ENCODE measurements at places on chromosomes 2 and 18. TPM values are rescaled to one million over a fixed set of nuclear protein-coding genes. Genes with fewer than 3 reads are reported as not detected.

The CYP27C1 gene
- total RNA-seq, result 7.8 TPM

DNA sequence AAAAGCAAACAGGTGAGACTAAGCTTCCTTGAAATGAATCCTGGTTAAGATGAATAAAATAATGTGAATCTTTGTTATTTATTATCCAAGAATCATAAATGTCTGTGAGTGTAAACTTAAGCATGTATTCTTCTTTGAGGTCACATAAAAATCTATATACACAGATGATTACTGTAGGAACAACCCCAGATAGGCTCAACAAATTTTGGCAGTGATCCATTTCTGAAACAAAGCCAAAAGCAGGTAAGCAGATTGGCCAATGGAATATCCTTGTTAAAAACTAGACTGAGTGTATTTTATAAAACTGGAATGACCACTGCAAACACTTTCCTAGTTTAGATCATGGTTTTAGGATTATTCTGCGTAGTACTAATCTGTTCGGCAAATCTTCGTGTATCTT lies 11.3 kb downstream of the SCYGR5 start:
- DNase-seq, result no peak

The VSNL1 gene
- 1.7 TPM for total RNA-seq

The CABLES1 gene
- 14.6 TPM for total RNA-seq

DNA sequence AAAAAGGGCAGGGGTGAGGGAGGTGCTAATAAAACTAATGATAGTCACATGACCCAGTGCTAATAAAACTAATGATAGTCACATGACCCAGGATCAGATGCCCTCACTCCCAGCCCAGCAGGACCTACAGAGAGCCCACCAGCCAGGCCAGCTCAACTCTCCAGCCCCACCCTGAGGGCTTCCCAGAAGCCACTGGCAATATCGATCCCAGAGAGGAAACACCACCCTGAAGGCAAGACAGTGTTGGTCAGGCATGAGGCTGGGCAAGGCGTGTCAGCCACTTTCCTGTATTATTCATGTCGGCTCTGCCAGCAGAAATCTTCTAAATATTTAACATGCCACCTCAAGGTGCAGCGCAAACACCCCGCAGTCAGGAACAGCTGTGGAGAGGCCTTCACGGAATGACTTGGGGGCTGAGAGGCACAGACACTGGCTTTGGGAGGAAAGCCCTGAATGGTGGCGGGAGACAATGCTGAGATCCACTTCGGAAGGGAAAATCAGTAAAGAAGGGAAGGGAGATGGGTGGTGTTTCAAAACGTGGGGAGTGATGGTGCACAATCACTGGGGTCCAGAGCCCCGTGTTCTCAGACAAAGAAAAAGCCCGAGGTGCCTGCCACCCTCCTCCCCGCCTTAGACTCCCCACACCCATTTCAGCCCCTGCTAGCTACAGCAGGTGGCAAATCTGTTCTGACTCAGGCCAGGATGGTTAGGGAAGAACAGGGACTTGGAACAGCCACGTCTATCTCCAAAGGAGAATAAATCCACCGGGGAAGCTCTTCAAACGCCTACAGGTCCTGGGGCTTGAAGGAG lies 1.4 kb downstream of the REEP1 start:
- no peak for DNase-seq

DNA sequence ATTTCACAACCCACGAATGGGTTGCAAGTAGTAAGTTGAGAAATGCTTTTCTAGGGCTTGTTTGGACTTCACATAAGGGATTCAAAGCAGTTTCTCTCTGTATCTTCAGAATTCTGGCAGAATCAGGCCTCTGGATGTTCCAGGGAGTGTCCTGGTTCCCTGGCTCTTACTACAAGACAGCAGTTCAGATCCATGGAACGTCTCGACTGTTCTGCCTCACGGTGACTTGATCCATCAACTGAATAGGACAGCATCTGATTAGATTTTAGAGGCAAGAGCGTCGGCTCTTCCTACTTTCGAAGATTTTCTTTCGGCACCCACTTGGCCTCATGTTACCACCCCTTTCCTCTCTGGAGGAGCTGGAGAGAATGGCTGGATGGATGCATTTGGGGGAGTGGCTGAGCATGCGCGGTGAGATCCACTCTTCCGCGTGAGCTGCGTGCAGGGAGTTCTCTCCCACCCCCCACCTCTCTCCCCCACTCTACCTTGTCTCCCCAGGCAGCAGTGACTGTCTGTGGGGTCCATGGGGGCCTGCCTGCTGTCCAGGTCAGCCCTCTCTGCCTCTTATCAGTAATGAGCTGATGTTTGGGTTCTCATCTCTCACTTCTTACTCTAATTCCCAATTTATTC lies 132.5 kb downstream of the VAPA start:
- DNase-seq, result no peak

GRCh38 chr2:186771850-186772463 lies 77.0 kb downstream of the ZSWIM2 start:
- no peak for DNase-seq

DNA sequence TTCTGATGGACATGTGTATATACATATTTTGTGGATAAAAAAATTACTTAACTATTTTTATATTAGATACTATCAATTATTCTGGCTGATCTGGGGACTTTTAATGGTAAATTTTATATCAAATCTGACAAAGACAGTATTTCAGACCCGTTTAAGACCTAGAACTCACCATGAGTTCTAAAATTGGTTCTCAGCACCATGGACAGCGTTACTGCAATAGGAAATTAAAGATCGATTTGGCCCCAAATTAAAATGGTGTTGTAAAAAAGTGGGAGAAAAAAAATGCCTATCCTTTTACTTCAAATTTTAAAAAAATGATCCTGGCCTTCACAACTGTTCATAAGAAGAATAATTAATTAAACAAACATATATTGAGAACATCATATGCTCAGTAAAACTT lies 919 bp upstream of the SCN2A start:
- DNase-seq, result no peak

GRCh38 chr18:59881728-59882656 lies 17.8 kb upstream of the PMAIP1 start:
- no peak for DNase-seq

- no peak for DNase-seq
Observed at GRCh38 chr2:171787333-171788072, 100.2 kb downstream of the DYNC1I2 start.

- no peak for DNase-seq
Observed at GRCh38 chr2:201127570-201127969, 11.6 kb downstream of the CFLAR start.

- DNase-seq, result no peak
Observed at GRCh38 chr2:78861546-78861945, 164.0 kb upstream of the REG3G start.

GRCh38 chr2:1758171-1758570 lies 13.9 kb upstream of the PXDN start:
- peak; percentile 20 for DNase-seq

DNA sequence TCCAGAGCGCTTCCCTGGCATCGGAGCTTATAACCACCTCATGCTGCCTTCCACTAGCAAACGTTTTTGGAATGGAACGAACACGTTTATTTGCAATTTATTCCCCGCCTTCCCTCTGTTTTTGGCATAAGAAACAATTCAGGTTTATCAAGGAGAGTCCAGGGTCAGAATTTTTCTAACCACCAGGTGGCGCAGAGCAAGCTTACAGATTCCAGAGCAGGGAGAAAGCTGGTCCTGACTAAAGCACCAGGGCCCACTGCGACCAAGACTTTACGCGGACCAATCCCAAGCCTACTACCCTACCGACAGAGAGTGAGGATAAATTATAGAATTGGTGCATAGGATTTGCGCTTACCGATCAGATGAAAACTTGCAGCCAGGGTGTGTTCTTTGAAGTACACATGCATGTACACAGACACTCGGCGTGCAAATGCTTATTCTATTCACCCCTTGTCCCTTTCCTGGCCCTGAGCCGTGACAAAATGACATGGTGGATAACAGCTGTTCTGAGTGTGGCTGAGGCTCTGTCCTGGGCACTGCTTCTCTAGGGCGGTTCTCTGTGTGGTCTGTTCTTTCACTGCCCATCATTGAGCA lies 34.7 kb downstream of the NAPG start:
- peak; percentile 37 for DNase-seq

DNA sequence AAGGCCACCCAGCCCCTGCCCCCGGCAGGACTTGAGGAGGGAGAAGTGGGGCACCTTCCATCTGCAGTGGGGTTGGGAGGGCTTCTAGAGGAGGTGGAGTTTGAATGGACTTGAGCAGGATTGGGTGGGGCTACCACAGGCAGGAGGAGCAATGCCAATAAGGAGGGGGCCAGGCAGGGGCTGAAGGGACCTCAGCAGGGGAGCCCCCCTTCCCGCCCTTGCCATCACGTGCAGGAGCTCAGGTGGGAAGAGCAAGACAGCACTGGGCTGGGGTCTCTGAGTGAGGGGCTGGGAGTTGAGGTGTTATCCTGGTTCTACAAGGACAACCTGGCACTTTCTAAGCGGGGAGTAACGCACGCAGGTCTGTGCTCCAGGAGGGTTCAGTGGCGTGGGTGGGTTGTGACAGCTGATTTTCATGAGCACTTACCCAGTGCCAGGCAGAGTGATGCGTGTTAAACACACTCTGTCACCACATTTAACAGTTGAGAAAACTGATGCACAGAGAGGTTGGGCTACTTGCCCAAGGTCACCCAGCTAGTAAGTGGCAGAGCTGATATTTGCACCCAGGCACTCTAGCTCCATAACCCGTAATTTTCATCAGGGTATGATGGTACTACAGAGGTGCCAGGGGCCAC lies 4.8 kb downstream of the CHRND start:
- no peak for DNase-seq

The GRB14 gene
- 5.8 TPM for total RNA-seq

The SERPINB10 gene
- total RNA-seq, result 0.21 TPM

- DNase-seq, result no peak
Observed at GRCh38 chr2:5236249-5236648, 455.9 kb upstream of the SOX11 start.

GRCh38 chr2:68744366-68744912 lies 9.8 kb downstream of the ARHGAP25 start:
- peak; percentile 23 for DNase-seq

The TMEM169 gene
- total RNA-seq, result 0.85 TPM

DNA sequence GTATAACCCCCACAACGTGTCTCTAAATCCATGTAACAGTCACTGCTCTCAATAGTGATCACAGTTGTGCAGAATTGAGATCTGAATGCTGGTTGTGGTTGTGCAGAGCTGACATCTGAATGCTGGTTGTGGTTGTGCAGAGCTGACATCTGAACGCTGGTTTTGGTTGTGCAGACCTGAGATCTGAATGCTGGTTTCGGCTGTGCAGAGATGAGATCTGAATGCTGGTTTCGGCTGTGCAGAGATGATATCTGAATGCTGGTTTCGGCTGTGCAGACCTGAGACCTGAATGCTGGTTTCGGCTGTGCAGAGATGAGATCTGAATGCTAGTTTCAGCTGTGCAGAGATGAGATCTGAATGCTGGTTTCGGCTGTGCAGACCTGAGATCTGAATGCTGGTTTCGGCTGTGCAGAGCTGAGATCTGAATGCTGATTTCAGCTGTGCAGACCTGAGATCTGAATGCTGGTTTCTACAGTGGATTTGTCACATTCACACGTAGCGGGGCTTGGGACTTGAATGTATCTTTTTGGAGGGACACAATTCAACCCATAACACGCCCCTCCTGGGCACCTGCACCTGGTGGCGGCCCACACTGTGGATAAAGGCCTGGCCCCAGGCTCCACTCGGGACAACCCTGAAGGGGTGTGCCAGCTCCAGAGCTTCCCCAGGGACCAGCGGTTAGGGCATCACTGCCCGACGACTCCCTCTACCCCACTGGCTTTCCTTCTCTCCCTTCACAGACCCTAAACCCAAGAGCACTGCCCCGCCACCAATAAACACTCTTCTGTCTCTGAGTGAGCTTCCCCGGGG lies 51.1 kb upstream of the SLC66A3 start:
- no peak for DNase-seq

The CRYBA2 gene
- not detected for total RNA-seq

DNA sequence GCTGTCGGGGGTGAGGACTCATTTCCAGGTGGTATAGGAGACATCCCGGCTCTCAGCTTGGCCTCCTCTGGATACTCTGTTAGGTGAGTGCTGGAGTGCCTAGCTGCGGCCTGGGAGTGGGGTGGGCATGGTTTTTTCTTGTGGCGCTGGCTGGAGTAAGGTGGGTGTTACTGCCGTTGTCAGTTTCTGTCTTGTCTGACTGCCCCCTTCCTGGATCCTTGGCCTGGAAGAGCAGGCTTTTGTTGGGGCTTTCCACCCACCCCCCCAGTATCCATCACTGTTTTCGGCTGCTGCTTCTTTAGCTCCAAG lies 69.2 kb downstream of the DGKD start:
- no peak for DNase-seq

All from urinary bladder (tissue), 4 donors.